ENCODE measurements at places on chromosomes 1 and 21.

DNA sequence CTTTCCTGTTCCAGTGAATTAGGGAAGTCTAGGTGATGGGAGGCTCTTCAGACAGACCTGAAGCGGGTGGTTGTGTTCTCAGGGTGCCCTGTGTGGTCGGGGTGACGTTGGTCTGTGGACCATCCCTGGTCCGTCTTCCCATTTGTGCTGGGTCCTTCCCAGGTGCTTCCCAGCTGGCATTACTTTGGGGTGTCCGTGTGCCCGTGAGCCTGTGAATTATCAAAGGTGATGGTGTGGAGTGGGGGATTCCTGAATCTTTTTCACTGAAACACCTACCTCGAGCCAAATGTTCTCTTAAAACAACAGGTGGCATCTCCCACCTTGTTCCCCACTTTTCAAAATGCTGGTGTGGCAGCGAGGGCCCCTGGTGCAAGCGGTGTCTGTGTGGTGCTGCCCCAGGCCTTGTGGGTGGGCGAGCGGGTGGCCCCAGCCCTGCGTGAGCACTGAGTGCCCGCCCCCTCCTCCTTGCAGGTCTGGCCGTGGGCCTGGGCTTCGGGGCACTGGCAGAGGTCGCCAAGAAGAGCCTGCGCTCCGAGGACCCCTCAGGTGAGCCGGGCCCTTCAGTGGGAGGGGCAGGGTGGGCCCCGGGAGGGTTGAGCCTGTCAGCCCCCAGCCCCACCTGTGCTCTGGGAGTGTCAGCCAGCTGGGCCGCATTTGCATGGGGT lies 37.0 kb downstream of the COQ8A start:
- no peak for DNase-seq

DNA sequence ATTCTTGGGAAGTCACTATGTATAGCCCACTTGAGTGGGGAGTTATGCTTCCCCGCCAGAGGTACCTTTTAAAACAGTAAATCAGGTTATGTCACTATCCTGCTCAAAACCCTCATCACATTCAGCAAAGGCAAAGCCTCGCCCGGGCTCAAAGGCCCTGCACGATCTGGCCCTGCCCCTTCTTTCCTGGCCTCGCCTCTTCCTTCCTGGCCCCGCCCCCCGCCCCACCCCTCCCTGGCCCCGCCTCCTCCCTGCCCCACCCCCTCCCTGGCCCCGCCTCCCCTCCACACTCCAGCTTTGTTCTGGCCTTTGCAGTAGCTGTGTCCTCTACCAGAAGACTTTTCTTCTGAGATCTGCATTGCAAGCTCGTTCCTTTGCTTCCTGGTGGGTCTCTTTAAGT lies 6.6 kb downstream of the LDLRAD2 start:
- DNase-seq = peak; percentile 89

- no peak for DNase-seq
Observed at GRCh38 chr1:99497690-99498089, 148.2 kb upstream of the PALMD start.

GRCh38 chr1:25794325-25794724 lies 5.7 kb upstream of the SELENON start:
- DNase-seq = no peak

- DNase-seq = no peak
Observed at GRCh38 chr1:7896994-7897393, 43.6 kb downstream of the TNFRSF9 start.

- DNase-seq = no peak
Observed at GRCh38 chr1:29712284-29712651, 475.9 kb downstream of the PTPRU start.

GRCh38 chr1:113983391-113983790 lies 4.1 kb downstream of the OLFML3 start:
- no peak for DNase-seq

DNA sequence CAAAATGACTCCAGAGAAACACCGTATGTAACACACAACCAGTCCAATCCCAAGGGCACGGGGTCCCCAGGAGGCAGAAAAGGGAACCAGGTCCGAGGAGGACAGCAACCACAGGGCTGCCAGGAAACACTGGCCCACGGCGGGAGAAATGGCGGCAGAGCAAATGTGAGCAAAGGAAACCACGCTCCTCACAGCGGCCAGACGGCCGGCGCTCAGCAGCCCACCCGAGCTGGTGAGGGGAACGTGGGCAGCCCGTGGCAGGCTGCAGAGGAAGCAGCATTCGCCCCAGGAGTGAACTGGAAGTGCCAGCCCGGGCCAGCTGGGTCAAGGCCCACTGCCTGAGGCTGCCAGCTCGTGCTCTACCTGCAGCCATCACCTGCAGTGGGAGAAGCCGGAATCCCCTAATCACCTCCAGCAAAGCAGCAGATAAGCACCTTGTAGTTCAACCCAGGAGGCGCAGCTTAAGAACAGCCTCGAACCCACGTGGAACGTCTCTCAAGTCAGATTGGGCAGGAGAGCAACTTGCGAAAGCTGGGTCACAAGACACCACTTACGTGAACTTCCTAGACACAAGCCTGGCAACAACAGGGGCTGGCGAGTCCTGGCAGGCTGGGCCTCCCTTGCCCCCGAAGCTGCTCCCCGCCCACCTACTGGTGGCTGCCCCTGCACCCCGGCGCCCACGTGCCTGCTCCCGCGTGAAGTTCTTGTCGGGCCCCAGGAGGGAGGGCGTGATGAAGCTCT lies 6.7 kb downstream of the SLC19A1 start:
- no peak for DNase-seq

GRCh38 chr1:29124366-29125236 lies 898 bp upstream of the TMEM200B start:
- DNase-seq = peak; percentile 69

GRCh38 chr1:107140703-107141490 lies at the start of gene NTNG1:
NTNG1 (plus strand) TSS chr1:107141039.
- peak; percentile 71 for DNase-seq

- DNase-seq = no peak
Observed at GRCh38 chr1:111290104-111290503, 547 bp upstream of the CHIA start.

DNA sequence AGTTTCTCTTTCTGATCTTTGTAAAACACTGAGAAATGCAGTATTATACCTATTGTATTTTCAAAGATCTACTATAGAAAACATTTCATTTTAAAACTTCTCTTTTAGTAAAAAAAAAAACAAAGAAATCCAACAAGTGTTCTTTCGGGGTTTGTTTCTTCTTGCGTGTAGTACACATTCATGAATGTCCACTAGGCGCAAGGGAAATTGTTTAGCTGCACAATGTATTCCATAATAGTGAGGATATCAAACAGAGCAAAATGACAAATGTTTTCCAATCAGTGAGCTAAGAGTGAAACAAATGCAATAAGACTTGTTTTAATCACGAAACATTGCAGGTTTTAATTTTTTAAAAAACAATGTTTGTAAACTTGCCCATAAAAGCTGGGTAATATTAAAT lies 68.6 kb downstream of the LHX8 start:
- DNase-seq = no peak

DNA sequence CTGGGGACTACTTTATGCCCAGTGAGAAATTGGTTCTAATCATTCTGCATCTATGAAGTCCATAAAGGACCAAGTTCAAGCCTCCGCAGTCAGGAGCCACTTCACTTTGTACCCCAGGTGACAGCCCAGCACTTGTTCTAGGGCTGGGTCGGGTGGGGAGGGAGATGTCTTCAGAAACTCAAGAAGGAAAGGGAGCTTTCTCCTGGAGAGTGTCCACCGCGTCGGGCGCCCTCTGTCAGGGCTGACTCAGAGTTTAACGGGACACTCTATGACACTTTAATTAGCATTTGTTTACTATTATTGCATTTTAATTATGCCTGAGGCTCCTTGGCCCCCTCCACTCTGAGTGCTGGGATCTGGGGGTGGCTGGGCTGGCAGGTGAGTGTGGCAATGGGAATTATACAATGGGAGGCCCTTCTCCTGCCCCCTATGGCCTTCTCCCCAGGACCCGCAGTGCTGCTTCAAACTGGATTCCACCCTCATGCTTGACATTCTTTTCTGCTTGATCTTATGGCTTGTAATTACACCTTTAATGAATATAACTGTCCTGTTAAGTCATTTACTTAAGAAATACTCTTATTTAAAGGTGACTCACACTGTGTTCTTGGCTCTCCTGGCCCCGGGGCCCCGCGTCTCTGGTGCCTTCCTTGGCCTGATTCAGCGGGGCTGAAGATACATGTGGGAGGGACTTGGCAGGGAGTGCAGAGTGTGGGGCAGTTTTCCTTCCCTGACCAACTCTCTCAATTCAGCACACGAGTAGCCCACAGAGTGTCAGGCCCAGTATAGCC lies 136.6 kb downstream of the PLXNA2 start:
- DNase-seq = no peak

DNA sequence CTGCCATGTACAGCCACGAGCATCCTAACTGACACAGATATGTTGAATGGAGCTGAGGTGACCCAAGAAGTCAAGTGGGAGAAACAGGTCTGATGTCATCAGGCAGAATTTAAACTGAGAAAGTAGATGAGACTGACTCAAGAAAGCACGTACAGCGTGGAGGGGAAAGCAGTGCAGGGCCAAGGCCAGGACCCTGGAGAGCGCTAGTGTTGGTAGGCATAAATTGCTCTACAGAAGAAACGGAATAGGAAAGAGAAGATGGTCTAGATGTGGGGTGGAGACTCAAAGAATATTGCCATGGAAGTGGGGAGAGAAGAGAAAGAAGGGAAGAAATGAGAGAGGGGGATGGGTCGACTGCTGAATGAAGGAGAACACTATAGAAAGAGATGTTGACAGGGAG lies 45.3 kb upstream of the GJB5 start:
- no peak for DNase-seq

- no peak for DNase-seq
Observed at GRCh38 chr1:161182214-161182613, 4.9 kb upstream of the B4GALT3 start.

- no peak for DNase-seq
Observed at GRCh38 chr1:236795757-236796667, 920 bp downstream of the MTR start.

DNA sequence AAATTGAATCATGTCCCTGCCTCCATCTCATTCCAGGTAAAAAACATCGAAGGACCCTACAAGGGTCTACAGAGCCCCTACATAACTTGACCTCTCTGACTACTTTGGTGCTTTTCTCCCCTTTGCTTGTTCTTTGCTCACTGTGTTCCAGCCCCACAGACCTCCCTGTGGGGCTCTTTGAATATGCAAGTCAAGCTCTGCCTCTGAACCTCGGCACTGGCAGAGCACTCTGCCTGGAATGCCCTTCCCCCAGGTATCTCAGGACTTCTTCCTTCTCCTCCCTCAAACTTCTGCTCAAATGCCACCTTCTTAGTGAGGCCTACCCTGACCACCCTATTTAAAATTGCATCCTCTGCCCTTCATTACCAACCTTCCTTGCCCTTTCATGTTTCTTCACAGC lies 87.8 kb upstream of the CD34 start:
- no peak for DNase-seq

DNA sequence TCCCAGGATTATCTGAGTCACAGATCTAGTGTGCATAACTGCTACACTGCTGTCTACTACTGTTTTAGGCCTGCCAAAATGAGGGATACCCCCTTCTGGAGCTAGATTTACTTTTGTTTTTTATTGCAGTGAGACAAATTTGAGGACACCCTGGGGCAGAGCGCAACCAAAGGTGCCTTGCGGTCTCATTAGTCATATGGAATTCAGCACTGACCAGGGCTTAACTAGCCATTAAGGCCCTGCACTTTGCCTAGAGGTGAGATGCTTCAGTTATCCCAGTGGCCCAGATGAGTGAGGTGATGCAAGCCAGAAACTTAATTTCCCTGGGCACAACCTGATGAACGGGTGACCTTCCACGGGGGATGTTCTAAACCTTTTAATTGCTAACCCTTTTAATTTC lies 998 bp upstream of the SPAG17 start:
- no peak for DNase-seq

GRCh38 chr1:186887203-186887602 lies 58.5 kb downstream of the PLA2G4A start:
- DNase-seq = no peak

- no peak for DNase-seq
Observed at GRCh38 chr1:220321758-220322157, 49.5 kb upstream of the RAB3GAP2 start.

GRCh38 chr1:196078691-196079090 lies 529.5 kb downstream of the KCNT2 start:
- DNase-seq = no peak

- DNase-seq = peak; percentile 26
Observed at GRCh38 chr1:72037745-72038343, 244.5 kb downstream of the NEGR1 start.

GRCh38 chr21:46028573-46029091 lies 47.1 kb downstream of the COL6A1 start:
- DNase-seq = no peak

DNA sequence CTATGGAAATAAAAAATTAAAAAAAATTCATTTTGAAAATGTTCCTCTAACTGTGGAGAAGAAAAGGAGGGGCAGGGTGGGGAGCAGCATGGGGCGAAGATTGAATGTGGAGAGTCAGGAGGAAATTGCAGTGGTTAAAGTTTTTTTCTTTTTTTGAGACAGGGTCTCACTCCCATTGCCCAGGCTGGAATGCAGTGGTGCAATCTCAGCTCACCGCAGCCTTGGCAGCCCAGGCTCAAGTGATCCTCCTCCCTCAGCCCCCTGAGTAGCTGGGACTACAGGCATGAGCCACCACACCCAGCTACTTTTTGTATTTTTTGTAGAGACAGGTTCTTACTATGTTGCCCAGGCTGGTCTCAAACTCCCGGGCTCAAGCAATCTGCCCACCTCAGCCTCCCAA lies 67.6 kb downstream of the ADSS2 start:
- no peak for DNase-seq

DNA sequence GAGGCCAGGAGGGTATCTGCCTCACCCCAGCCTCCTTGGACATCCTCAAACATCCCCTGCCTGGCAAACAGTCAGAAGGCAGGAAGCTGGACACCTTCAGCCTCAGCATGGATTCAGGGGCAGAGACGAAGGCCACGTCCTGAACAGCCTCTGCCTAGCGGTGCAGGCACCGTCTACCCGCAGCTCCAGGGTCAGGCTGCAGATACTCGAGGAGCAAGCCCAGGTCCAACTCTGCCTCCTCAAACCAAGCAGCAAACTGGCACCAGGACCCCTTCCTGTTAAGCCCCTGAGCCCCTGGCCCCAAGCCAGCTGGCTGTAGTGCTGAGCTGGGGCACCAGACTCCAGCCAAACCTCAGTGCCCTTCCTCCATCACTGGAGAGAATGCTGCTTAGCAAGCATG lies 494.7 kb downstream of the NPHP4 start:
- no peak for DNase-seq

- DNase-seq = no peak
Observed at GRCh38 chr1:201310251-201310985, 27.1 kb downstream of the PKP1 start.

- DNase-seq = no peak
Observed at GRCh38 chr1:32703479-32704291, 1.1 kb upstream of the SYNC start.

DNA sequence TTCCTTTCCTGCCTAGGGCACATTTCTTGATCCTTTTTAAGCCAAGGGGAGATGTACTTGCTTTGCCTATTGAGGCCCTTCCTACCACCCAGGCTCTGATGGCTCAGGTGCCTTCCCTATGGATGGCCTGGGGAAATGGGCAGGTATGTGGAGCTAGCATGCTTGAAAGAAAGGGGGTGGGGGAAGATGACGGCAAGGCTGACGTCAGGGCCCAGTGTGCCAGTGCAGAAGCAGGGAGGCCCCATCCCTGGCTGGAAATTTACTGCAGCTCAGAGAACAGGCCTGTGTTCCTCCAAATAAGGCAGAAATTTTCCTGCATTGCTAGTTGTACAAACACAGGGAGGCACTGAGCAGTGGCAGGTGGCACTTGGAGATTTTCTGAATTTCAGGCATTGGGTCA lies 453.2 kb upstream of the VAMP3 start:
- no peak for DNase-seq
